ENCODE measurements at places on chromosomes 16 and 17.

GRCh38 chr17:30477774-30478115, 537 bp downstream of the GOSR1 start:
- DNase-seq = no peak

DNA sequence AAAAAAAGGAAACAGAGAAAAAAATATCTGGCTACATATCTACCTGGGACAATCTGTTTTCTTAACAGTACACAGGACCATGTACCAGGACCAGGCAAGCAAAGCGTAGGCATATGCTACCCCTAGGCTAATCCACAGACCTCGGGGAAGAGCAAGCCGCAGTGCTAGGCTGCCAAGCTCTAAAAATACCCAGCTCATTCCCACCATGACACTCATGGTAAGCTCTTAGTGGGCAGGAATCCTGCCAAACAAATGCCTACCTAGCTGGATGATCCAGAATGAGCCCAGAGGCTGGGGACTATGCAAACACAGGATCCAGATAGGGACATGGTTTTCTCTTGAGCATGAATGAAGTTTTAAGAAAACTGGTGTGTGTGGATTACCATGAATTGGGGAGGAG, 95.6 kb downstream of the GRIN2A start:
- DNase-seq = no peak

- no peak for DNase-seq
These were observed 576.2 kb downstream of the CDH8 start for GRCh38 chr16:61460020-61460419.

DNA sequence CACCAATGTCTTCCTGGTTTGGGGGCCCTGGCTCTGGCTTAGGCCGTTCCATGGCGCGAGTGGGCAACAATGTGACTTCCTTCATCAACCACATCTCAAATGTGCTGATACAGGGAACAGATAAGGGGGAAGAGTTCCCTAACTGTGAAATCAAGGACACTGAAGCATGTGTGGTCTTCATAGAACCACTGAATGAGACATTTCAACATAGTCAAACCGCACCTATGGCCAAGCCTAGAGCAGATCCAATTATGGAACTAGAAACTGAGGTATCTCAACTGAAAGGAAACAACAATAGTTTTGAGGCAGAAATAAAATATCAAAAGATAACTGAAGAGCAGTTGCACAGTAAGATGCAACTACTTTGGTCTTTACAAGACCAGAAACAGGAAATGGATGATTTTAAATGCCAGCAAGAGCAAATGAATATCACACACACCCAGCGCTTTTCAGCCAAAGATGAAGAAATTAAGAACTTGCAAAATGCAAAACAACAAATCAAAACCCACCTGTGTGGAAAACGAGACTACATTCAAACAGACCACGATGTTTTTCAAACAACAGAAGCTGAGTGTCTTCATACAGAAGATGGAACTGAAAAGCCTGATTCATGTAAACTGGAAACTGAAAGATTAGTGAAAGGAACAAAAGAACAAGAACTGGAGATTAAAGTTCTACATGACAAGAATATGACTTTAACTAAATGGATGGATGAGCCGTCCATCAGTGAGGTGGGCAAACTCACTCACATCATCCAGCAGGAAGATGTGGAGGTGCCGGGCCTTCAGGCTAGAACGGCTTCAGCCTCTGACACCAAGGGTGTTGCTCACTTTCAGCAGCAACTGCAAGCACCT, 18.1 kb upstream of the LCMT1 start:
- no peak for DNase-seq

- DNase-seq = no peak
These were observed 49.2 kb upstream of the HS3ST2 start for GRCh38 chr16:22764662-22765327.

GRCh38 chr16:3004781-3005284, 7.9 kb upstream of the CLDN9 start:
- no peak for DNase-seq

GRCh38 chr17:44919411-44919810, 4.1 kb upstream of the GFAP start:
- DNase-seq = no peak

DNA sequence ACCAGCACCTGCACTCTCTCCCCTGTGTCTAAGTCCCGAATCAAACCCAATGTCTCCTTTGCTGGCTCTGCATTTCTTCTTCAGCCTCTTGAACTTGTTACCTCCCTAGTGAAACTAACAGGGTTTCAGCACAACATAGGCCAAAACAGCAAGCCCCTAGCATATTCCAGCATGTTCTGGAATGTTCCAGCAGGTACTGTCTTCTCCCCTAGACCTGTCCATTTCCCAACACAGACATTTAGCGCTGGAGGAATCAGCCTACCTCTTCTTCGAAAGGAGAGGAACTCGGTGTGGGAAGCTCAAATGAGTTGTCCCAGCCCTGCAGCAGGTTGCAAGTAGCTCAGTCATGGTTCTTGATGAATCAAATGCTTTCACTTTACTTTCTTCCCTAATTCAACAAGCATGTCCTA, 47.1 kb downstream of the LITAF start:
- no peak for DNase-seq
